GM19239 (cell line): ENCODE measurements at places on chromosomes 6 and 20.

- no peak for DNase-seq
These were observed 459.2 kb upstream of the RUNX2 start for GRCh38 chr6:44868910-44869309.

DNA sequence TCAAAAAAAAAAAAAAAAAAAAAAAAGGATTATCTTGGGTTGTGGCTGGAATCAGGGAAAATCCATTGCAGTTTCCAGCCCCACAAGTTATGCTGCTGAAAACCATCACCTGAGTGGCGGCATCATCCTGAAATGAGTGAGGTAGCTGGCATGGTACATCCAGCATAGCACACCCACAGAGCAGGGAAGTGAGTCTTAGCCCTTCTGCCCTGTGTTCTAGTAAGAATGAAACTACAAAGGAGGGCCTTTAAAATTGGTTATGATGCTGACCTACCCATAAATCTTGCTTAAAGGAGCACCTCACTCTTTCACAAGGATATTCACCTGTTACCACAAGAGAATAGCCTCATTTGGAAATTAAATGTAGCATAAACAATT is 119.2 kb downstream of the NFATC2 start:
- peak; percentile 44 for DNase-seq

DNA sequence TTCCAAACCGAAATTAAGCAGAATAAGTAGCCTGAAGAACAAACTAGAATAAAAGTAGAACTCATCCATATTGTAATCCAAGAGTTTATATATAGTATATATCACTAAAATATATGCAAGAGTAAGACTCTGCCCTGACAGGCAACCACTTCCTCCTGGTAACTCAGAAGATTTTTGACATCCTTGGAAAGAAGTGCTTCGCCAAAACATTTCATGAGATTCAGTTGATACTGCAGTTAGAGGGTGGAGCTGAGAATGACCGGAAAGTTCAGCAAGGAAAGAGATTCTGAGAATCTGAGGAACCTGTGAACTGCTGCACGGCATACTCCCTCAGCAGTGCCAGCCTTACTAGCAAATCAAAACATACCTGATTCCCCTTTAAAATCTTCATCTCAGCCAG is 79.6 kb downstream of the CDK19 start:
- DNase-seq, result no peak

DNA sequence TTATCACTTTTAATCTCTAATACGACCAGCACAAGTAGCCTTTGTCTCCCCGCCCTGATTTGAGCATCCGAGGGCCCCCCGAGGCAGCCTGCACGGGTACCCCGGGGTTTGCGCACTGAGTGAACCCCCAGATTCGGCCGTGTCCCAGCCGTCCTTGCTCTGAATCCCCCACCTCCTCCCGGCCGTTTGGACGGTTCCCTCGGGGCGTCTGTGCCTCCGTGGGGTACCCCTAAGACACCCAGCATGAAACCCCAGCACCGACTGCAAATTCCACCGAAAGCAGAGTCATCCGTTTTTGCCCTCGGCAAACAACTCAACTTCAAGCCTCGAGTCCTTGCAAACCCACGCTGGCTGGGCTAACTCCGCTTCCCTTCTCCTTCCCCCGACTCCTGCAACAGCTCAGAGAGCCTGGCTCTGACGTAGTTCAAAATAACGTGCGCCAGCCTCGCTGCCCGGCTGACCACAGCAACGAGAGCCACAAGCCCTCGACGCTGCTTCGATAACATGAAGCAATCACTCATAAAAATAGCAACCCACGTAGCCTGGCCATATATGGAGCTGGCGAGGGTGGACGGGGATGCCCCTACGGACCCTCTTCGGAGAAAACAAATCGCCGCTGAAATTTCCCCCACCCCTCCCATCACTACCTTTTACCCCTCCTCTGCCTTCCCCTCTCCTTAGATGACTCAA is 764 bp upstream of the SNAP25 start:
- DNase-seq, result no peak

- no peak for DNase-seq
These were observed 1.2 kb downstream of the GPR6 start for GRCh38 chr6:109979033-109979921.

DNA sequence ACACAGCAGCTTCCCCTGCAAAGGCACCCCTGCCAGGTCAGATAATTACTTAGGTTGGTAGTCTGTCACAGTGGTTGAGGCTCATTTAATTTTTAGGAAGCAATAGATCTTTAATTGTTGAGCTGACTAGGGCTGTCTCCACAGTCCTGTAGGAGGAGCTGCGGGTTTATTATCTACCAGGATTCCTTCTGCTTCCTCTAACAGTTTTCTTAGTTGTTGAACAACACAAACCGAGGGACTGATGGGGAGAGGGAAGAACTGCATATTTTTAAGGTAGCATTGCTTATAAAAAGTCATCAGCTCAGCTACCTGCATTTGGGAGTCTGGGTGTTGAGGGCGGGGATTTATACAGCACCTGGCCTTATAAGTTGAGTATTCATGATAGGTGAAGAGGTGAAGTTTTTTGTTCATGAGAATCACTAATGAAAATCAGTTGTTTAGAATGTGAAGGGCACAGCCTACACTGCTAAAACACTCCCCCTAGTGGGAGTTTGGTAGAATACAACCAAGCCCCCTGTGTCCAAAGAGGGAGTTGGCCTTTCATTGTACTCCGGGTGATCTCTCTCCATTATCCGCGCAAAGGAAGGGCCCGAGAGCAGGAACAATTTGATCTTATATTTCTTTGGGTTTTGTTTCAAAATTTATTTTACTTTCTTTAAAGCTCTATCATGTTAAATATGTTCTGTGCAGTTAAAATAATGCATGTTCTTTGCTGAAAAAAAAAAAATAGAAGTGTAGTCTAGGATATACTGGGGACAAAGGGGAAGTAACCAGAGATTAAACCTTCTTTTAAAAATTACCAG is 69.6 kb downstream of the SSR1 start:
- peak; percentile 69 for DNase-seq

- DNase-seq, result no peak
These were observed 60.0 kb downstream of the DNAH8 start for GRCh38 chr6:38774929-38775707.

DNA sequence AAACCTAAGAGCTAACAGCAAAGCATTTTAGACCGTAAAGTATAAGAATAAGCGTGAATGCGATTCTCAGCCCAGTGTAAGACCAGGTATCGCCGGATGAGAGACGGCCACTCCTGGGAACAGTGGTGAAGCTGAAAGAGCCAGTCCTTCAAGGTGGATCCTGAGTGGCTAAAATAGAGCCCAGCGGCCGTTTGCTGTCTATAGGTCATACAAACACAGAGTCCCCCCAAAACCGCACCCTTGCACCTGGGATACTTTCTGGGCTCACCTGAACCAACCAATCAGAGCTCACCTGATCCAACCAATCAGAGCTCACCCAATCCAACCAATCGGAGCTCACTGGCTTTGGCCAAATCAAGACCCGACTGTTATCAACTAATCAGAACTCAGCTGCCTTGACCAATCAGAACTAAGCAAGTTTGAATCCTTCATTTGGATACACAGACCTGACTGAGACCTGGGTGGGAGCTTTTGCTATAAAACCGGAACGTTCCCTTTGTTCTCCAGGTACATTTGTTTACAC is 248.2 kb downstream of the DLL1 start:
- no peak for DNase-seq

GRCh38 chr6:113853252-113853651 is 3.9 kb upstream of the MARCKS start:
- no peak for DNase-seq

GRCh38 chr6:23445157-23445710 is 680.8 kb upstream of the NRSN1 start:
- DNase-seq, result no peak

- no peak for DNase-seq
These were observed 279.1 kb downstream of the FARS2 start for GRCh38 chr6:5540370-5540769.

- no peak for DNase-seq
These were observed 48.4 kb upstream of the ZNF337 start for GRCh38 chr20:25745100-25745499.

GRCh38 chr6:63347599-63347998 is 27.8 kb upstream of the LGSN start:
- no peak for DNase-seq

DNA sequence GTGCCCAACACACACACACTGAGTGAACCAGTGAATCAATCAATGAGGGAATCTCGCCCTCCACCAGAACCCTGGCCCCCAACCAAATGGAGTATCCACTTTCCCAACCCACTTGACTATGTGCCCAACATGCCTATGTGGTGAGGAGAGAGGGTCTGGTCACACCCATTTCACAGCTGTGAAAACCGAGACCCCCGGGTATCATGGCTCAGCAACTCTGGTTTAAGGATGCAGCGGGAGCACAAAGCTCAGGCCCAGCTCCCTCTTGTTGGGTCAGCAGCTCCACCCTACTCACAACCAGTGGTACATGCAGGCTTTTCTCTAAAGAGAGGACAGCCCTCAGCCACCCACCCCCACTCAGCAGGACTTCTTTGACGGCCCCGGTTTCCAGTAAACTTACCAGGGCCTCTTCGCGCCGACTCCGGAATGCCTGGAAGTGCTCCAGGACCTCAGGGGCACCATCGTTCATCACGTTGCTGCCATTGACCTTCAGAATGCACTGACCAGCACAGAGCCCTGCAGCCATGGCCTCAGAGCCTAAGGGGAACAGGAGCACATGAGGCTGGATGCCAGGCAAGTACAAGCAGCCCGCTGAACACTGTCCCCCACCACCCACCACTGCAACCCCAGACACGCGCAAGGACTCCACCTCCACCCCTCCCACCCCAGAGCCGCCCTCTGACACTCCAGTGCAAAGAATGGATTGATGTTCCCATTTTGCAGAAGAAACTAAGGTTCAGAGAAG is 174.7 kb downstream of the PREX1 start:
- DNase-seq, result no peak

GRCh38 chr6:107816818-107817217 is 7.3 kb downstream of the SCML4 start:
- no peak for DNase-seq

DNA sequence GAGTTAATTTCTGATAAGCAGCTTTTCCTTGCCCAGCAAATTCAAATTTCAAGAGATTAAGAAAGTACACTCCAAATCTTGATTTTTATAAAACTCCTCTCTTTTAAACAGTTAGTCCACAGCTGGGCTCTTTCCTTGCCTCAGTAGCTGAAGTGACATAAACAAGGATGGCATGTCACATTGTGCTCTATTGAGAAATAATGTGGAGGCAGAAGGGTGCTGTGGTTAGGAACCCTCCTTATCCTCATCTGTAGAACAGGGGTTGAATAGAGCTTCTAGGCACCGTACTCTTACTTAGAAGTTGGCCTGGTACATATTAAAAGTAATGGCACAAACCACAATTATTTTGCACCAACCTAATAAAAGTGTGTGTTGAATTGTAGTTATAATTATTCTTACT is 70.3 kb downstream of the RSPO3 start:
- DNase-seq, result no peak

- DNase-seq, result no peak
These were observed 62.0 kb upstream of the RREB1 start for GRCh38 chr6:7045746-7046145.

- peak; percentile 37 for DNase-seq
These were observed 37.1 kb downstream of the CD109 start for GRCh38 chr6:73732845-73733675.

GRCh38 chr6:28657769-28658465 is 132.2 kb downstream of the GPX5 start:
- DNase-seq, result no peak

- no peak for DNase-seq
These were observed 25.5 kb upstream of the ASXL1 start for GRCh38 chr20:32332614-32333013.

DNA sequence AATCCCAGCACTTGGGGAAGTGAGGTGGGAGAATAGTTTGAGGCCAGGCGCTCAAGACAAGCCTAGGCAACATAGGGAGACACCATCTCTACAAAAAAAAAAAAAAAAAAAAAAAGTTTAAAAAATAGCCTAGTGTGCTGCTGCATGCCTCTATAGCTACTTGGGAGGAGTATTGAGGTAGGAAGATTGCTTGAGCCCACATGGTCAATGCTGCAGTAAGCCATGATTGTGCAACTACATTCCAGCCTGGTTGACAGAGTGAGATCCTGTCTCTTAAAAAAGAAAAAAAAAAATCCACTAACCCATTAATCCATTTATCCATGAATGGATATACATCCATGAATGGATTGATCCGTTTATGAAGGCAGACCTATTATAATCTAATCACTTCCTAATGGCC is 1064.6 kb upstream of the EYS start:
- no peak for DNase-seq

- DNase-seq, result no peak
These were observed 1.6 kb upstream of the ADIG start for GRCh38 chr20:38579219-38579910.

GRCh38 chr20:11978496-11978895 is 60.8 kb downstream of the BTBD3 start:
- no peak for DNase-seq

DNA sequence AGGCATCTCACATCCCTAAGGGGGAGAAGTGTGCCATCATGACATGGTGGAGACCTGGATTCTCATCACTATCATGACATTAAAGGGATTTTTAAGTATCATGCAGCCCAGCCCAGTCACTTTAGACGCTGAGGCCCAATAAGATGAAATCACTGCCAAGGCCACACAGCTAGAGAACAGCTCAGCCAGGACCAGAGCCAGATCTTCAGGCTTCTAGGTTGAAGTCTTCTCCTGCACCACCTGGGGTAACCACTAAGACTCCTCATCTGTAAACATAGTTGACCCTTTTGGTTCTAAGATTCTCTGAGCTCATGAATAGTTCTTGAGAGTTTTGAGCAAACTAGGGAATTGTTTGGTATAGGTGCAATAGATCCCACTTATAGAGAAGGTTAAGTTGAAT is 125.1 kb downstream of the TCP11 start:
- no peak for DNase-seq

GRCh38 chr20:4867051-4867450 is 134.3 kb downstream of the SLC23A2 start:
- no peak for DNase-seq

- DNase-seq, result no peak
These were observed at the start of gene CRIP3 for GRCh38 chr6:43308101-43308989. Gene CRIP3 (minus strand): TSS chr6:43308826. CDS start chr6:43308792, 34 bp downstream.

DNA sequence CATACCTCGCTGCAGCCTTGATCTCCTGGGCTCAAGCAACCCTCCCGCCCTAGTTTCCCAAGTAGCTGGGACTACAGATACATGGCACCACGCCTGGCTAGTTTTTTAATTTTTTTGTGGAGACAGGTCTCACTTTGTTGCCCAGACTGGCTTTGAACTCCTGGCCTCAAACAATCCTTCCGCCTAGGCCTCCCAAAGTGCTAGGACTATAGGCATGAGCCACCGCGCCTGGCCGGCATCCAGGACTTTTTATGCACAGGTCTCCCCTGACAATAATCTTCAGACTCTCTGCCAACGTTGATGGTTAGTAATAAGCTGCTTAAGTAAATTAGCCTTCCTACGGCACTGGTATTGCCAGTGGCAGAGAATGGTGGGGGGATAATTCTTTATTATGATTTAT is 110.5 kb upstream of the MTHFD1L start:
- no peak for DNase-seq

DNA sequence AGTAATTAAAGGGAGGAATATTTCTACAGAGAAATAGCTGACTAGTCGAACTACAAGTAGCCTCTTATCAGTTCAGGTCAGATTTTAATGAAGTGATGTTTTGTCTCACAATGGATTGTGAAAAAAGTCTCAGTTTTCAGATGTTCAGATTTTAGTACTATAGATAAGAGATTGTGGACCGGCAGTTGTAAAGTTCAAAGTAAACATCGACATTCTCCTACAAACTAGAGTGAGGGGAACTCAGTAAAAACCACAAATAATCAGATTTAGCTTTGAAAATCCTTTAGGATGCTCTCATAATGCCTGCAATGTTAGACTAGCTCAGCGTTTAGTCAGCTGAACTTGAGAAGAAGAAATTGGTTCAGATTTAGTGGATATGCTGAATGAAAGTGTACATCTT is 39.9 kb downstream of the RCAN2 start:
- no peak for DNase-seq
